ENCODE measurements at places on chromosomes 11 and 22. TPM values are rescaled to one million over a fixed set of nuclear protein-coding genes. Genes with fewer than 3 reads are reported as not detected.

UCP3 gene
- total RNA-seq = 6.8 TPM

SYVN1 gene
- 108 TPM for total RNA-seq

FOLR1 gene
- not detected for total RNA-seq

CXCR5 gene
- not detected for total RNA-seq

RAB39A gene
- 0.87 TPM for total RNA-seq

PVALB gene
- not detected for total RNA-seq

F2 gene
- total RNA-seq = not detected

MS4A7 gene
- total RNA-seq = 7.6 TPM

HPX gene
- total RNA-seq = 4.7 TPM

PARVG gene
- 13.5 TPM for total RNA-seq

PRMT3 gene
- total RNA-seq = 18.7 TPM

DNA sequence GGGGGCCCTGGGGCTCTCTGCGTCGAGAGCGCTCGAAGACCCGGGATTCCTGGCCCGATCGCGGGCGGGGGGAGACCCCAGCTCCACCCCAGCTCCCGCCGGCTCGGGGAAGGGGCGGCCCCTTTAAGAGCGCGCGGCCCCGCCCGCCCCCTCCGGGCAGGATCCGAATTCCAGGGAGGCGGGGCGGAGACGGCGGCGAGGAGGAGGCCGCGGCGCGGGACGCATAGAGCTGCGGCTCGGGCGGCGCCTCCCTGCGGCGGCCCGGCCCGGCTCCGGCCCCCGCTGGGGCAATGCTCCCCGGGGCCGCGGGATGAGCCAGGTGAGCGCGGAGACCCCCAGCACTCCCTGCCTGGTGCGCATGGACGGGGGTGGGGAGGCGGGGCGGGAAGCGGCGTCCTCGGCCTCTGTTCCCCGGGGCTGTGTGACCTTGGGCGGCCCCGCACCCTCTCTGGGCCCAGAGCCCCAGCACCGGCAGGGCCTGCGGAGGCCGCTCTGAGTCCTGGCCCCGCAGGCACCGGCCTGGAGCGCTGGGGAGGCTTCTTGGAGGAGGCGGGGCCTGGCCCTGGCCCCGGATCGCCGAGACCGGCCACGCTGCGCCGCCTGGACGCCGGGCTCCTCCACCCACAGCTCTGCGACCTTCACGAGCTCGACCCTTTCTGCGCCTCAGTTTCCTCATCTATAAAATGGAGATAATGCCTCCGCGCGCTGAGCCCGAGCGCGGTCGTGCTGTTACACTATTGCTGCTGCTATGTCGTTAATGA lies 565 bp downstream of the GAS2L1 start:
- peak overlapping the region; percentile 56 for H3K27ac ChIP-seq
- H3K27me3 ChIP-seq = no peaks in the 10 kb centered on the region
- H3K4me3 ChIP-seq = peak overlapping the region; percentile 59
- no peaks in the 10 kb centered on the region for H3K36me3 ChIP-seq

- no peaks in the 10 kb centered on the region for H3K36me3 ChIP-seq
- H3K4me1 ChIP-seq = no peaks in the 10 kb centered on the region
- H3K4me3 ChIP-seq = no peak overlapping the region
- H3K27me3 ChIP-seq = no peaks in the 10 kb centered on the region
- H3K27ac ChIP-seq = no peak overlapping the region
- no peak for DNase-seq
Observed at GRCh38 chr11:122852074-122852795, 13.9 kb downstream of the CRTAM start.

DNA sequence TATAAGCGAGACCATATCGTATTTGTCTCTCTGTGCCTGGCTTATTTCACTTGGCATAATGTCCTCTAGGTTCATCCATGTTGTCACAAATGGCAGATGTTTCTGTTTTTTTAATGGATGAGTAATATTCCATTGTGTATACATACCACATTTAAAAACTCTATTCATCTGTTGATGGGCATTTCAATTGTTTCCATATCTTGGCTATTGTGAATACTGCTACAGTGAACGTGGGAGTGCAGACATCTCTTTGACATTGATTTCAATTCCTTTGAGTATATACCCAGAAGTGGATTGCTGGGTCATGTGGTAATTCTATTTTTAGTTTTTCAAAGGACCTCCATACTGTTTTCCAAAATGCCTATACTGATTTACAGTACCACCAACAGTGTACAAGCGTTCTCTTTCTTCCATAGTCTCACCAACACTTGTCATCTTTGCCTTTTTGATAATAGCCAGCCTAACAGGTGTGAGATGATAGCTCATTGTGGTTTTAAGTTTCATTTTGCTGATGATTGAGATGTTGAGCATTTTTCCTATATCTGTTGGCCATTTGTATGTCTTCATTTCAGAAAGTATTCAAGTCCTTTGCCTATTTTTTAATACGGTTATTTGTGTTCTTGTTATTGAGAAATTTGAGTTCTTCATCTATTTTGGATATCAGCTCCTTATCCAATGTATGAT lies 194.7 kb upstream of the E2F8 start:
- H3K4me1 ChIP-seq = no peaks in the 10 kb centered on the region
- no peaks in the 10 kb centered on the region for H3K36me3 ChIP-seq
- H3K27ac ChIP-seq = no peak overlapping the region

GRCh38 chr22:46362934-46363515 lies 27.5 kb downstream of the TRMU start:
- H3K36me3 ChIP-seq = no peaks in the 10 kb centered on the region
- H3K4me3 ChIP-seq = no peak overlapping the region

DNA sequence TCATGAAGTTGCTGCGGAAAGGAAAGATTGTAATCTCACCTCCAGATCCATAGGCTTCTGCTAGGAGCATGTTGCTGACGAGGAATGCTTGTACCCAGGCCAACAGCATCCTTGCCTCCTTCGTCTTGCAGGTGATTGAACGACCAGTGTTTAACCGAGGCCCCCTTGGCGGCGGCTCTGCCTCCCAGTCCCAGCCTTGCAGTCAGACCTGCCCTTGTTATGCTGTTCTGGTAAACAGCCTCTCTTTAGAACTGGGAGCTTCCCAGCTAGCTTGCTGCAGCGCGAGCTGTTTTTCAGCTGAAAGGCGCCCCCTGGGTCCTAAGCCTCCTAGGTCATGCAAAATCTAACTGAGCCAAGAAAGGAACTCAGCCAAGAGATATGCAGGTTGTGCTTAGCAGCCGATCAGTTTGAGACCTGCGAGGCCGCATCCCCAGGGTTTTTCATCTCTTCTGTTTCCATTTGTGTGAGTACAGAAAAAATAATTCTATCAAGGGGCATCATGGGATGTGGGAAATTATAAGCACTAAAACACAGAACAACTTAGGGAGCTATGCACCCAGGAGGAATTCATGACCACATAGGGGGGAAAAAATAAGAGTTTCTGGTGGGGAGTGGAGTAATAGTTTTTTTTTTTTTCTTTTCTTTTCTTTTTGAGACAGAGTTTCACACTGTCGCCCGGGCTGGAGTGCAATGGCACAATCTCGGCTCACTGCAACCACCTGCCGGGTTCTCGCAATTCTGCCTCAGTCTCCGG lies at the start of gene PIK3IP1:
TSS of gene PIK3IP1 (minus strand) at position 253 of the 754 bp plus-strand sequence. CDS start at position 109, 144 bp downstream.
- no peaks in the 10 kb centered on the region for H3K36me3 ChIP-seq
- no peaks in the 10 kb centered on the region for H3K27me3 ChIP-seq
- H3K4me1 ChIP-seq = no peaks in the 10 kb centered on the region

DNA sequence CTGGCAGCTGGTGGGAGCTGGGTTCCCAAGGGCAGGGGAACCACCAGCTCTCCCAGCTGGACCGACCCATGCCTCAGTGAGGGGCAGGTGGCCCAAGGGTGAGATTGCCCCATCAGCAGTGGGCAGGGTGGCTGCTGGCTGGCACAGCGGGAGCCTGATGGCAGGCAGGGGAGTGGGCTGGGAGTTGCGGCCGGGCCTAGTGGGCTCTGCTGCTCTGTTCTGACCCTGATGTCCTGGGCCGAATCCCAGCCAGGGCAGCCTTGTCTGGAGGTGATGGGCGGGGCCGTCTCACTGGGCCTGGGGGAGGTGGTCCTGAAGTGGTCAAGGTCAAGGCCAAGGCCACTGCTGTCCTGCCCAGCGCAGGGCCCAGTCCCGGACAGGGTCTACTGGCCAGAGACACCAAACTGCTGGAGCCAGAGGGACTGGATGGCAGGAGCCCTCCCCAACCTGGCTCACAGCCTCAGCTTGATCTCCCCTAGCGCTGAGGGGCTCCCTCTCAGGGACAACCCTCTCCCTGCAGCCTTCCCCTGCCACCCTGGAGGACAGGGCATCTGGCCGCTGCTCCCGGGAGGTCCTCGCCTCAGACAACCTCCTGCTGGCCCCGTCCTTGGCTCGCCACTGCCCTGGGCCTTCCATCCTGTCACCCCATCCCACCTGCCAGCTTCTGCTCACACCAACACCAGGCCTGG lies 26.5 kb upstream of the PPARA start:
- H3K36me3 ChIP-seq = no peaks in the 10 kb centered on the region
- no peaks in the 10 kb centered on the region for H3K27me3 ChIP-seq
- no peak overlapping the region for H3K27ac ChIP-seq
- H3K4me1 ChIP-seq = peaks cover 6% of the 10 kb centered on the region
- no peak overlapping the region for H3K4me3 ChIP-seq

GRCh38 chr11:14125529-14125928 lies 163.0 kb downstream of the SPON1 start:
- H3K4me3 ChIP-seq = no peak overlapping the region
- no peaks in the 10 kb centered on the region for H3K27me3 ChIP-seq
- H3K36me3 ChIP-seq = no peaks in the 10 kb centered on the region
- no peak for DNase-seq
- H3K4me1 ChIP-seq = no peaks in the 10 kb centered on the region

DNA sequence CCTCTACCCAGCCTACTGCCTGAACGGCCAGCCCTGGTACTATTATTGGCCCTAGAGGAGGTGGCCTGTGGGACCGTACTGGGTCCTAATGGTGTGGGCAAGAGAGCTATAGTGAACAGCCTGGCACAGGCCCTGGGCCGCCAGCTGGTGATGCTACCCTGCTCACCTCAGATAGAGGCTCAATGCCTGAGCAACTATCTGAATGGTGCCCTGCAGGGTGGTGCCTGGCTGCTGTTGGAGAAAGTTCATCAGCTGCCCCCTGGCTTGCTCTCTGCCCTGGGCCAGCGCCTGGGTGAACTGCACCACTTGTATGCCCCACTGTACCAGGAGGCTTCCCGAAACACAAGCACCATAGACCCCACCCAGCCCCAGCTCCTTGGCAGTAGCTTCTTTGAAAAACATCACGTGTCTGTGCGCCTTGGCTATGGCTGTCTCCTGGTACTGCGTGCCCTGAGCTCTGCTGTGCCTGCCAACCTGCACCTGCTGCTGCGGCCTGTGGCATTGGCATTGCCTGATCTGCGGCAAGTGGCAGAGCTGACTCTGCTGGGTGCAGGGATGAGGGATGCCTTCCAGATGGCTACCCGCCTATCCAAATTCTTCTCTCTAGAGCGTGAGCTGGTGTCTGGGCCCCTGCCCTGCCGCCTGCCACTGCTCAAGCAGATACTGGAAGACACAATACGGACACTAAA lies 49.0 kb downstream of the DNHD1 start:
- no peak for DNase-seq
- H3K27ac ChIP-seq = no peak overlapping the region
- H3K36me3 ChIP-seq = no peaks in the 10 kb centered on the region
- no peaks in the 10 kb centered on the region for H3K4me1 ChIP-seq

GRCh38 chr11:1327064-1327460 lies 17.6 kb upstream of the TOLLIP start:
- no peak overlapping the region for H3K4me3 ChIP-seq
- H3K4me1 ChIP-seq = no peaks in the 10 kb centered on the region
- no peaks in the 10 kb centered on the region for H3K36me3 ChIP-seq
- no peaks in the 10 kb centered on the region for H3K27me3 ChIP-seq

DNA sequence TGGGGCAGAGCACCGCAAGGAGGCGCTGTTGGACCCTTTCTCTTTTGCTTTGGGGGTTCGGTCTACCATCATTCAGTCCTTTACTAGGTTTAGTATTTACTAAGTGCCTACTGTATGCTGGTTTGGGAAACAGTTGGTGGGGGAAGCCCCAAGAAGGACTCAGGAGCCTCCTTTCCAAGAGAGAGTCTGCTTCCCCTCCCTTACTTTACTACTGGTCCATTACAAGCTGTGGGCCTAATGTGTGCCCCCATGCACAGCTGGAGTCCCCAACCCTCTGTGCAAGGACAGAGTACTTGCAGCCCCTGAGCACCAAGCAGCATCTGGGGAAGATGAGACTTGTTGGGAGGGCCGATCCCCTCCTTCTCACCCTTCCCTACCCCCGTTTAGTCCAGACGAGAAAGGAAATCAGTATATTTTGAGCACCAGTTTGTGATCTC lies 876 bp upstream of the UBE2L6 start:
- no peaks in the 10 kb centered on the region for H3K36me3 ChIP-seq
- H3K27ac ChIP-seq = peak overlapping the region; percentile 85
- H3K4me3 ChIP-seq = peak overlapping the region; percentile 81
- H3K4me1 ChIP-seq = peaks cover 4% of the 10 kb centered on the region

DNA sequence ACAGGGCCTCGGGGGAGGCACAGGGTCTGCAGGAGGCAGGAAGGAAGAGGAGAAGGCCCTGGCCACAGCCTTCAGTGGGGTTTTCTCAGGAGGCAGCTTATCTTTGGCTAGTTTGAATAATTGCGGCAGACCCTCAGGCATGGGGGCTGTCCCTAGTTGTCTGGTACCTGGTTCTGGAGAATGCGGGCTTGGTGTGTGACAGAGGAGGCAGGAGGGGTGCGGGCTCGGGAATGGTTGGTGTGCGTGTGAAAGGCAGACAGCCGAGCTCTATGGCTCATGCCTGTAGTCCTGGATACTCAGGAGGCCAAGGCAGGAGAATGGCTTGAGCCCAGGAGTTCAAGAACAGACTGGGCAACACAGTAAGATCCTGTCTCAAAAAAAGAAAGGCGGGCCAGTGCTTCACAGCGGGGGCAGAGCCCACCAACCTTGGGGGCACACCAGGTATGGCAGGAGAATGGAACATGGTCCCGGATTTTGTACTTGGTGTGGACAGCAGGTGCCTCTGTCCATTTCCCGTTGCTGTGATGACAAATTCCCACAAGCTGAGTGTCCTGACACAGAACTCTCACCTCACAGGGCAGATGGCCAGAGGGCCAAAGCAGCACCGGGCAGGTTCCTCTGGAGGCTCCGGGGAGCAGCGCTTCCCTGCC lies 640.6 kb downstream of the TBC1D22A start:
- H3K27ac ChIP-seq = no peak overlapping the region
- H3K27me3 ChIP-seq = peaks cover 2% of the 10 kb centered on the region
- no peaks in the 10 kb centered on the region for H3K4me1 ChIP-seq
- H3K4me3 ChIP-seq = no peak overlapping the region
- DNase-seq = no peak

GRCh38 chr11:100182350-100182749 lies 504.7 kb upstream of the ARHGAP42 start:
- no peak overlapping the region for H3K27ac ChIP-seq
- H3K36me3 ChIP-seq = no peaks in the 10 kb centered on the region
- no peaks in the 10 kb centered on the region for H3K27me3 ChIP-seq

DNA sequence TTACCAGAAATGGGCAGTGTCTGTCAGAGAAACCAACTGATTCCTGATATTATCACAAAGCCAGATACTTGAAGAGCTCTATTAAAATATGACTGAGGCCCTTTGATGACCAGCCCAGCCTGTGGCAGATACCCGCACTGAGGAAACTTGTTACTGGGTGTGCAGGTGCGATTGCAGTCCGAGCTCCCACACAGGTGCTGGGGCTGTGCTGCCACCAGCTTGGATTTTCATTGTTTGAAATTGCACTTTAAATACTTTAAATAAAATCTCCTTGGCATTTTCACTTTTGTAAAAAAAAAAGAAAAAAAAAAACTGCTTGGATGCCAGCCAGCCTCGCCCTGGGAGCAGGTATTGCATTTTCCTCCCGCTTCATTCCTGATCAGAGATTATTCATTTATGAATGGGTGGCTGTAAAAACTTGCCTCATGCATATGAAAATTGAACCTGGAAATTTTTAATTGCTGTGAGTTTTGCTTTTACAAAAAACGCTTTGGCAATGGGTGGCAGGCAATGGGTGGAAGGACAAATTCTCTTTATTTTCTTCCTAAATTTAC lies 21.2 kb downstream of the EHF start:
- H3K27ac ChIP-seq = peak overlapping the region; percentile 78
- no peak for DNase-seq
- peaks cover 35% of the 10 kb centered on the region for H3K4me1 ChIP-seq
- H3K36me3 ChIP-seq = no peaks in the 10 kb centered on the region
- H3K4me3 ChIP-seq = no peak overlapping the region
- H3K27me3 ChIP-seq = no peaks in the 10 kb centered on the region

Data from prostate gland (tissue), 2 donors.